ENCODE measurements at places on chromosomes 6 and 20.

GRCh38 chr6:166500246-166500645 lies 86.2 kb downstream of the RAMACL start:
- no peak for DNase-seq

DNA sequence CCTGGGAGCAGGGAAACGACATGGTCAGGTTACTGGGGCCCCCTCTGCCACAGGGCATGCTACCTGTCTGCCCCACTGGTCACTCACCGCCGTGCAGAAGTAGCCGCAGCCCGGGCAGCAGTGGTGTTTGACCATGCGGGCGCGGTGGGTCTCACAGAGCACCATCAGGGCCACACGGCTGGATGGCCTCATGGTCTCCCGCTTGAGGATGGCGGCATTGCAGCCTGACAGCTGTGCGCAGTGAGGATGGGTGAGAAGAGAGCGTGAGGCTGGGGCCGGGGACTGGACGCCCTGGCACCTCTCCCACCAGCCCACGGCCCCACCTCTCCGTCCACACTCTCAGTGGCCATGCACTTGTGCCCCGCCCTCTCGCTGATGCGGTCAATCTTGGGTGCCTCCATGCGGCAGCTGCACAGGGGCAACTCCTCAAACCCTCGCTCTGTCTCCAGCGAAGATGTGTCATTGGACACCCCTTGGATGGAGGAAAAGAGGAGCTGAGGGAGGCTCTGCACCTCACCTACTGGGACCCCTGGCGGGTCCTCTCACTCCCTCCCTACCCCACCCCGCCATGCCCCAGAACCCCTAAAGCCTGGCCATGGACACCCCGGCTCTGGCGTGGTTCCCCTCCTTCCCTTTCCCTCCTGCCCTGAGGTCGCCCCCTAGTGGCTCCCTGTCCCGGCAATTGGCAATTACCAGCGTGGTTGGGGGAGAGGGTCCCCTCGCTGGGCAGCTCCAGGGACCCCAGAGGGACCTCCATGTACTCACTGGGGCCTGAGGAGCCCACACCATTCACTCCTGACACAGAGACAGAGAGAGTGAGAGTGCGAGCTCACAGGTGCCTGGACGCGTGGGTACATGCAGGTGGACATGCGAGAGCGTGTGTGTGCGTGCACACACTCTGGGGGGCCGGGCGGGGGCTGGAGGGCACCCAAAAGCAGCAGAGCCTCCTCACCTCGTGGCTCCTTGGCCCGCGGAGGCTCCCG lies 8.9 kb downstream of the EHMT2 start:
- DNase-seq = no peak

DNA sequence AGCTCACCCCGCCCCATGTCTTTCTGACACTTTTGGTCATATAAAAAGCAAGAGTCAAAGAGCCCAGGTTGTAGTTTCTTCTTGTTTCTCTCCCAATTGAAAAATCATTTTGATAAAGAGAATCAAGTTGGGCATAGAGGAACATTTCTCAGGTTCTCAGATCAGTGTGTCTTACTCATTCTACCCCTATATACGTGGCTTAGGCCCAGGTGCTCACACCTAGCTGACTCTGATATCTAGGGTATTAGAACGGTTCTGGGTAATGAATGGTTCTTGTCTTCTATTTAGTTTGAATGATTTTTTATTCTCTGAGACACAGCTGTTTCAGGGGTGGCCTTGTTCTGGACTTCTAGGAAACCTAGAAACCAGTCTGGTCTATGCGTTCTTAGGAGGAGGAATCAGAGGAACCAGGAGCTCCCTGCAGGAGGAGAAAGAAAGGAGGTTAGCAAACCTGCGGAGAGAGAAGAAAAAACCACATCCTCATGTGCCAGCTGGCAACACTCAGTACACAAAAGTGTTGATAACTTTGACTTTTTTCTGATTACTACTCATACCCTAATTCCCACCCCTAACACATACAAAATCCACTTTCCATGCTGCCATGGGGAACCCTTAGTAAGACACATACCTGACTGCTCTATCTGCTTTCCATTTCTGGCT lies 178.0 kb downstream of the CLIC5 start:
- DNase-seq = no peak

DNA sequence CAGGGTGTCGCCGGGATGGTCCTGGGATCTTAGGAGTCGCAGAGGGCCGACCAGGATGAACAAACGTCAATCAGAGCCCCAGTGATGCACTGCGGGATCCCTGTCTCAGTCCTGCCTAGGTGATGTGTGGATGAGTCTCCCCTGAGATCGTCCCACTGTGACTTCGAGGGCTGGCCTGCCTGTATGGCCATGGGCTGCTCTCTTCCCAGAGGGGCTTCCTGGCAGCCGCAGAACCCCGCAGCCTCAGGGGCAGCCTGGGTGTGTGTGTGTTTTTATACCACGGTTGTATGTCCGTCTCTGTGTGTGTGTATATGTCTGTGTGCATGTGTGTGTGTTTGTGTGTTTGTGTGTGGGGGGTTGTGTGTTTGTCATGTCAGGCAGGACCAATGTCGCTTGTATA lies 111.6 kb downstream of the MYLK4 start:
- no peak for DNase-seq

DNA sequence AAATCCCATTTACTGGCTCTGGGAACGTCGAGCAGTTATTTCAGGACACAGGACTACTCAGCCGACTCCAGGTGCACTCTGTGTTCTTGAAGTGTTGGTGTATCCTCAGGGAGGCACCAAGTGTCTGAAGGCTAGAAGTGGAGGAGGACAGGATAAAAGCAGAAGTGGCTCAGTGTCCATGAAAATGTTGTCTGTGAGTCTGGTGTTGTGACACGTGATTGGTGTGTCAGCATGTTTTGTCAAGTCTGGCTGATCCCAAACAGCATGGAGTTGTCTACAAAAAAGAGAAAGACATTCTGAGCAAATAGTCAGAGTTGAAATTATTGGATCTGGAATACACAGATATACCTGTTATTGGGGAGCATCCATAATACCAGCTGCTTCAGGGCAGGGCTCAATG lies 30.3 kb downstream of the SCGN start:
- DNase-seq = no peak

GRCh38 chr6:150902142-150902776 lies 36.8 kb downstream of the MTHFD1L start:
- DNase-seq = no peak
